ENCODE measurements at places on chromosomes 1 and 21.

DNA sequence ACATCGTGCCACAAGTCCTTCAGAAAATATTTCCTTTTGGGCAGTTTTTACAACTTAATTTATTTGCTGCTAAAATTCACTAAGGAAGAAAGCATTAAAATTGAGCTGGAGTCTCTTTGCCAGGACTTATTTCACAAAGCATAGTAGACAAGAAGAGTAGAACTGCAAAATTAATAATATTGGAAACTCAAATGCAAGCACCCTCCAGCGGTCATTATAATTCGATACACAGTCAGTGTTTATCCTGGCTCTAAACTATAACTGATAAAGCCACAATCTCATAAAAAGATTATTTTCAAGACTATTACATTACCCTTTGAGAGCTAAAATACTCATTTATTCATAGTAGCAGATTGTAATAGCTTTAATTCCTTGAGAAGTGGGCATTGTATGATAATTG lies 655.4 kb downstream of the RWDD3 start:
- no peak for DNase-seq

- no peak for DNase-seq
Observed at GRCh38 chr1:162710345-162710744, 78.1 kb downstream of the DDR2 start.

- no peak for DNase-seq
Observed at GRCh38 chr1:205232127-205232820, 4.5 kb downstream of the TMCC2 start.

DNA sequence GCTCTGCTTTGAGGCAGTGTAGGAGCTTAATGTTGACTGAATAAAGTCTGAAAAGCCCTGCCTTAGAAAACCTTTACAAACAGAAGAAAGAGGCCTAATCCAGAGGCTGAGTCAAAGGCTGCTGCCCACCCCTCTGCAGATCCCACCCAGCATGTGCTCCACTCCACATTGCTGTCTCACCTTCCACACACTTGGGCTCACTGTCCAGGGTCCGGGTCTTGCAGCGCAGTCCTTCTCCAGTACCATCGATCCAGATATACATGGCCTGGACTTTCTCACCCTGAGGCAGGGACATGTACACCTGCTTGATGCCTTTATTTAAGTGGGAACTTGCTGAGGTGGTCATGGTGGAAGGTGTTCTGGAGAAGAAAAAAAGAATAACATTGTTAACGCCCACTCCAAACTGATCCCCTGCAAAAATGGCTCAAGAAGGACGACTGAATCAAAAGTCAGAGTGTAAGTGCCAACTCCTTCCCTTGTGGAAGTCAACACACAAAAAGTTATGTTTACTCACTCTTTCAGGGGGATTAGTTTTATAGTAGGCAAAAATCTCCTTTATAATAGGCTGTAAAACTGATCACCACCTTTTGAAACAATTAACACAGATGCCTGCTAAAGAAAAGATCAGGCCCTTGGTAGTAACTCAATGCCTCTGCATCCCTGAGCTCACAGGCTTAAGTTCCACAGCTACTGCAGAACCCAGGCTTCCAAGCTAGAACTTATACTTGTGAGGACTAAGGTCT lies 3.0 kb downstream of the GLUL start:
- no peak for DNase-seq

DNA sequence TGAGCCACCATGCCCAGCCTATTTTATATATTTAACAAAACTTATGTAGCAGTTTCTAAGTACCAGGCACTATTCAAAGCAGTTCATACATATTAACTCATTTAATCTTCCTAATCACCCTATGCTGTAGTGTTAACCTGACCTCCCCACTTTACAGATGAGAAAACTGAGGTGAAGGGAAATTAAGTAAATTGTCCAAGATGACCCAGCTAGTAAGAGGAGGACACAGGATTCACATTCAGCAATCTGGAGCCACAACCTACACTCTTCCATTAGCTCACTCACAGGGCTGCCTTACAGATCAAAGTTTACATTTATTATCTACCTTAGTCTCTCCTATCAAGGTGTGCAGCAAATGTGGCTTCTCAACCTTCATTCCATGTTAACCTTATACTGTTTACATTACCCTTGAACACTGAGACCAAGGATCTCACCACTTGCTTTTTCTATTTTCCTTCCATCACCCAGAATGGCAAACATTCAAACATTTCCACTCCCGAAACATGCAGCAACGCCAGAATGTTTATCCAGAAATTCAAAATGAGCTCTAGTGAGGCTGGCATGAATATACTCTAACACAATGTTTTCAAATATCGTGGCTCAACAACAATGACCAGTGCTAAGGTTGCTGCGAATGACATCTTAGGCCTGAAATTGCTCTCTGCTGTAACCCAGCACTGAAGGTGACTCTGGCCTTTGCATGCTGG lies 24.5 kb downstream of the HIVEP3 start:
- DNase-seq: no peak

DNA sequence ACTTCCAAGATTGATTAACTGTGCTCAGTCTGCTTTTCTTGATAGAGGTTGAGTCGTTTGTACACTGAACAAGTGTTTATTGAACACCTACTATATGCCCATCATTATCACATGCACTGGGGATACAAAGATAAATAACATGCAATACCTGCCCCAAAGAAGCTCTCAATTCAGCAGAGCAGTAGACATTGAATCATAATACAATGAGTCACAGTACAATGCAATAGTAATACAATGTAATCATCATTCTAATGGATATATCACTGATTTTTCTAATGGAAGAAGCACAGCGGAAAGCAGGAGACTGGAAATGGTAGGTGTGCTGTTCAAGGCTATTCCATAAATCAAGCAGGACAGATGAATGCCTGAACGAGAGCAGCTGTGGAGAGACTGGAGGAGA lies 3.7 kb upstream of the SEC16B start:
- no peak for DNase-seq

DNA sequence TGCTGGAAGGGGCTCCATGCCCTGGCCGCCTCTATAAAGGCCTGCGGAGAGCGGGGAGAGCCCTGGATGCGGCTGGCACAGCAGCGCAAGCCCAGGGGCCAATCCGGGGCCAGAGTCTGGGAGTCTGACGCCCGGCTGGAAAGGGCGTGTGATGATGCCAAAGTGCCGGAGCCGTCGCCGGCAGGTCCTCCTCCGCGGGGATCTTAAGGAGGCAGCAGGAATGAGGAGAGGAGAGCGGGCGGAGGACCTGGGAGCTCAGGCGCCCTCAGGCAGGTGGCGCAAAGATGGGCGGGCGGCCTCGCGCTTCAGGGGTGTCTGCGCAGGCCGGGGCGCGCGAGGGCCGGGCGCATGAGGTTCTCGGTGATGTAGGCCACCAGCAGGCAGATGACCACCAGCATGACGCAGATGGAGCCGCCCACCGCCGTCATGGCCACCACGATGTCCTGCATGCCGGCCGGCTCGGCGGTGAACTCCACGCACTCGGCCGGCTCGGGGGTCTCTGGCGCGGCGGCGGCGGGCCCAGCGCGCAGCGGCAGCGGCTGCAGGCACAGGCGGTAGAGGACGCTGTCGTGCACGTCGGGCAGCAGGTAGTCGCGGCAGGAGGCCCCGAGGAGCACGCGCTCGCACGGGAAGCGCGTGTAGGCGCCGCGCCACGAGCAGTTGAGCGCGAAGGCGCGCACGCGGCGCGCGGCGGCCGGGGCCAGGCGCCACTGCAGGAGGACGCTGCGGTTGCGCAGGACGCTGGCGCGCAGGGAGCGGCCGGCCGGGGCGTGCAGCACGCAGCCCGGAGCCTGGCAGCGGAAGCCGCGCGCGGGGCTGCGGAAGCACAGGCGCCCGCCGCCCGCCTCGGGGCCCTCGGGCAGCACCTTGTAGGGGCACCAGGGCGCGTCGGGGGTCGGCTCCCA lies 653 bp downstream of the FNDC10 start:
- DNase-seq: no peak

DNA sequence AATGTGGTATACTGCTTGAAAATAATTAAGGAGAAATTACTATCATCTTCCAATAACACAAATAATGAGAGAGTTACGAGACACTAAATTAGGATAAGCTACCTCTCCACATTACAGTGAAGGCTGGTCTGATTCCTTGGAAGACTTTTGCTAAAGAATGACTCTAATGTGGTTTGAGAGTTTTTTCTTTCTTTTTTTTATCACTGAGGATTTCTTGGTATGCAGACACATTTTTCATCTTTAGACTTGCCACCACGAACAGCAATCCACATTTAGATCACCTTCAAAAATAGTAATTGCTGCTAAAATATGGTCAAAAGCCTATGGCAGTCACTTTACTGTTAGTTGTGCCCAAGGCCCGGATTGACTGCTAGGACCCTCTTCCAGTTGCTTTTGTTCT lies 16.6 kb upstream of the TMEM35B start:
- DNase-seq: no peak

GRCh38 chr1:240562111-240562590 lies 49.8 kb downstream of the GREM2 start:
- DNase-seq: no peak

DNA sequence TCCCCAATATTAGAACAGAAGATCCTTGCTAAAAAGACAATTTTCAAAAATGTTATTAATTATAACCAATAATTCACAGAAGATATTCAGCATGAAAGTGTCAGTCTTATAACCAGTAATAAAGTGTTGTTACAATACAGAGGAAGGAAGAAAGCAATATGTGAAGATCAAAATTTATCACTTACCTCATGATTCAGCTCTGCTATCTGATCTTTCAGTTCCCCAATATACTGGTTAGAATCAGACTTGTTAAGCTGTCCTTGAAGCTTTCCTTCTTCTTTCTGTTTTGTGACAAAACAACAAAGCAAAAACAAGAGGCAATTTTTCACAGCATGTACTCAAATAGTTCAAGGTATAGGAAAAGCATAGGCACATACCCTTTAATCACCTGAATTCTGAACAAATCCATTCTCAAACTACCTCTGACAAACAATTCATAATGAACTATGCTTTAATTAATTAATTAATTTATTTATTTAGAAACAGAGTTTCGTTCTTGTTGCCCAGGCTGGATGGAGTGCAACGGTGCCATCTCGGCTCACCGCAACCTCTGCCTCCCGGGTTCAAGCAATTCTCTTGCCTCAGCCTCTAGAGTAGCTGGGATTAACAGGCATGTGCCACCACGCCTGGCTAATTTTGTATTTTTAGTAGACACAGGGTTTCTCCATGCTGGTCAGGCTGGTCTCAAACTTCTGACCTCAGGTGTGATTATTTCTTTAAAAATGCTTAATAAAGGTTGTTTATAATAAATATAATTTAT lies 76.9 kb upstream of the GFI1 start:
- DNase-seq: no peak

GRCh38 chr1:53348486-53349368 lies 20.9 kb upstream of the LRP8 start:
- DNase-seq: no peak

GRCh38 chr1:14732728-14733047 lies 134.2 kb downstream of the KAZN start:
- no peak for DNase-seq

DNA sequence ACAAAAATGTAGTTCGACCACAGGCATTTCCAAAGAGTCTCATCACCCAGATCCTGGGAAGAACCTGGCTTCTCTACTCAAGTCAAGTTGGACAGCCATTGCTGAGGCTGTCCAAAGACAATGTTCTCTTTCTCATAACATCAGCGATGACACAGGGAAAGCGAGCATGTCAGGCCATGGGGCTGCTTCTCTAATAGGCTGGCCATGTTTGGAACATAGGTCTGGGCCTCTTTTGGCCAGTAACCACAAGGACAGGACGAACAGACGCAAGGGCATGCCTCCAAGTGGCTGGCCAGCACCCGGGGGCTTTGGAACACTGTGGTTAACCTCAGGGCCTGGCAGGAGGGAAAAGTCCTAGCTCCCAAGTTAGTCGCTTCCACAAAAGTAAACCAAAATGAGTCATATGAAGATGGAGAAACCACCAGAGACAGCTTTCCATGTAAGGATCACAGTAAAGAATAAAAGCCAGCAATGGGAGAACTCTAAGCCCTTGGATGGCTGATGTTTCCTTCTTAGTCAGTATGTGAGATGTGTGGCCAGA lies 80.6 kb upstream of the SLC44A3 start:
- DNase-seq: peak; percentile 85

- DNase-seq: no peak
Observed at GRCh38 chr1:75083223-75083622, 51.0 kb upstream of the LHX8 start.

GRCh38 chr1:169694304-169695075 lies 16.9 kb downstream of the SELL start:
- DNase-seq: no peak

DNA sequence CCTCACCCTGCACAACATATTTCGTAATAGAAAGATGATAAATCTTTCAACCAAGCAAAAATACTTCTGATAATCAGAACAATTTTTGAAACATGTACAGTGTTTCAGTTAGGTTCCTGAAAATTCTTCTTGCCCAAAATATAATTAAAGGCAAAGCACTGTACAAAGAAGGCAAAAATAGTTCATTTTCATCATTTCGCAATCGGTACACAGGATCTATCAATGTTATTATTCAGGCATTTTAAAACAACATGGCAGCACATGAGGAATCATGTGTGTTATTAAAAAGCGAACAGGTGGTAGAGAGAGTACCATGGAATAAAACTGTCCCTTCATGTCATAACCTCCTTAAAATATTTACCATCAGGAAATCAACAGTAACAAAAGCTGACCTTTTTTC lies 356.9 kb downstream of the DPYD start:
- no peak for DNase-seq

DNA sequence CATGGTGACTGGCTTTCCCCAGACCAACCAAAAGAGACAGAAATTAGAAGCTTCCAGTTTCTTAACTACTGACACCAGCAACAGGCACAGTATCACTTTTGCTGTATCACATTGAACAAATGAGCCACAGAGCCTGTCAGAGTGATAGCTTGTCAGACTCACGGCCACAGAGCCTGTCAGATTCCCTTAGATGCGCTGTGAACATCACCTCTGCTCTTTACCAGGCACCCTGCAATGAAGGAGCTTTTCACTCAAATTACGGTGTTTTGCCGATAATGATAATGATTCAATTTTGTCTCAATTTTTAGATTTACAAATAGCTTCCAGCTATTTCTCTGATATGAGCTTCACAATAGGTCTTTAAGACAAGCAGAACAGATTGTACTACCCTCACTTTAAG lies 107.9 kb upstream of the GNG12 start:
- DNase-seq: no peak

DNA sequence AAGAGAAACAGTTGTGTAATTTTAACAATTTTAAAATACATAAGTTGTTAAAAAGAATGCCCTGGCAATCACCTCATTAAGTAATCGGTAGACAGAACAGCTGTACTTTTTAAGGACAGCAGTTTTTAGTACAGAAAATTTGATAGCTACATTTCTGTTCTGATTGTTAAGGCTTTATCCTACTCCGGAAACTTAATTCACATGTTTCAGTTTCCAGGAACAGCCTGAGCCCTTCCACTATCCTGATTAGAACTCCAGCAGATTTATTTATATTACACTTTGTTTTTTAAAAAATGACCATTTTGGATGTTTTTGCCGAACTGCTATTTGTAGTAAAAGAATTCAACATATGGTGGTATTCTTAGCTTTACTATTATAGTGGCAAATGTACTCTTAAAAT lies 8.7 kb downstream of the PRRC2C start:
- DNase-seq: no peak
